ENCODE measurements at places on chromosomes 2 and 18.

GRCh38 chr2:4354164-4354563 lies 650.8 kb downstream of the DCDC2C start:
- no peak for DNase-seq

DNA sequence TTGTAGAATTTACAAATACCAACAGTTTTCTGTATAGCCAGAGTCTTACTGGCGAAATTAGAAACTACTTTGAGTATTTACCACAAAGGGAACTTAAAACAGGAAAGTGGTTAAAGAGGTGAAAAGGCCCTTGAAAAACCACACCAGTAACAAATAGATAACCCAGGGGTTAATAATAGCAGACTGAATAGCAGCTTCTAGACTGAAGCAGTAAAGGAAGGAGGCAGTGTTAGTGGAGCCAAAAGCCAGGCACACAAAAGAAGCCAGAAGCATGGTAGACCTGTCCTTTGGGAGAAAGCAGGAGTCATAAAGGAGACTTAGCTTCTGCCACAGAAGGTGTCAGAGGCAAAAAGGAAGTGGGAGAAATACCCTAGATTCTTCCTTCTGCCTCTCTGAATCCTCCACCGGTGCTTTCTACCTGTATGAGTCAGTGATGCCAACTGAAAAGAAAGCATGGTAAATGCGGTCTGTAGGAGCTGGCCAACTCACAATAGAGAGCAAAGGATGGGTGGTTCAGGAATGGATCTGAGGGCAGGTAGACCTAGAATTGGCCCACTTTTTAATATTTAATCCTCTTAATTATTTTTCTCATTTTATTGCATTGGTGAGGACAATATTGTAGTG lies 97.3 kb downstream of the ARL6IP6 start:
- no peak for DNase-seq

- no peak for DNase-seq
Measured at GRCh38 chr2:160555420-160556071, 61.9 kb upstream of the RBMS1 start.

GRCh38 chr2:10325278-10326145 lies 22.8 kb downstream of the HPCAL1 start:
- no peak for DNase-seq

DNA sequence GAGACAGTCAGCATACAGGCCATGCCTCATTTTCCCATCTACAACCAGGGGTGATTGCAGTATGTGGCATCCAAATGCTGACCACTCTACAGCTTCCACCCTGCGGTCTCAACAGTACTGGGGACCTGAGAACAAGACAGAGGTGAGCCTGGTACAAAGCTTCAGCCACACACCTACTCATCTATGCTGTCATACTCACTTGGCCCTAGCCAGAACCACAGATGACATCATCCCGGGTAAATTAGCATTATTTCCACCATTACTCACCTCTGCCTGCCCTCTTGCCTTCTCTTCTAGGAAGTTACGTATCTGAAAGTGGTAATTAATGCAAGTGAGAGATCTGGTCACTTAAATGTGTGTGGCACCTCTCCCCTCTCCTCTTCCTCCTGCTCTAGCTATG lies 208.2 kb upstream of the ARL4C start:
- no peak for DNase-seq

- DNase-seq: no peak
Measured at GRCh38 chr2:199228887-199229819, 228.6 kb downstream of the SATB2 start.

- no peak for DNase-seq
Measured at GRCh38 chr2:119609337-119609736, 65.1 kb downstream of the CFAP221 start.

- no peak for DNase-seq
Measured at GRCh38 chr18:45863469-45863868, 38.0 kb downstream of the SIGLEC15 start.

- DNase-seq: peak; percentile 37
Measured at GRCh38 chr18:12911929-12912703, 28.1 kb upstream of the PTPN2 start.
